ENCODE measurements at places on chromosomes 7 and 10.

DNA sequence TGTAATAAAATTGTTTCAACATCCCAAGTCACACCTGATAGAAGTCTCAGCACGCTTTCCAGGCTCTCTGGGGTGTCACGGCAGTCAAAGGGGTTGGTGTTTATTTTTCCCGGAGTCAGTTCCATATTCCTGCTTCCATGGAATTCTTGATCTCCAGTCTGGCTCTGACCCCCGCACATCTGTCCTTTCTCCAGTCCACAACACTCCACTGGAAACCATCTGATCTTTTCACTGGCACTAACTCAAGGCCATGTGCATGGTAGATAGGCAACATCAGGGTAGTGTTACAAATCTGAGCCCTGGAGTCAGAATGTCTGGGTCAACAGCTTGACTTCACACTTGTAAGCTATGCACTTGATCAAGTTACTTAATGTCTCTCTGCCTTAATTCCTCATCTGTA, 176.2 kb downstream of the WDR11 start:
- no peak for DNase-seq

- DNase-seq = no peak
Measured at GRCh38 chr10:117980216-117980615, 66.5 kb downstream of the RAB11FIP2 start.

GRCh38 chr7:27459731-27460053, 203.0 kb downstream of the HIBADH start:
- DNase-seq = no peak

DNA sequence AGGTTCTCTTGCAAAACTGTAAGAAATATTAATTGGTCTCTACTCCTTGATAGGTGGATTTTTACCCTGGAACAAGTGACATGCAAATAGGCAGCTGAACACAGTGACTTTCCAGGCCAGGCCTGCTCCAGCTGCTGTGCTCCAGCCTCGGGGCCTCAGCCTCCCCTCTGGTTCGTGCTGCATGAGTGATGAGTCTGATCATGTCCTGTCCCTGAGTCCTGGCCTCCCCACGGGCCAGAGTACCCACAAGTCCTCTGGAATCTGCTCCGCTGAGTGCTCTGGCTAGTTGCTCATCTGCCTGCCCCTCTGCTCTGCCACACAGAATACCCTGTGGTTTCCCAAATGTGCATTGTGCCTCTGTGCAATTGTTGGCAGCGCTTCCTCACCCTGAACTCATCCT, 80.1 kb upstream of the PDZD8 start:
- no peak for DNase-seq
